ENCODE measurements at places on chromosomes 2 and 18.

GRCh38 chr2:101740555-101740964 is 43.1 kb downstream of the MAP4K4 start:
- no peaks in the 10 kb centered on the region for H3K27me3 ChIP-seq
- H3K4me3 ChIP-seq = no peak overlapping the region
- no peak overlapping the region for H3K27ac ChIP-seq
- H3K4me1 ChIP-seq = peaks cover 50% of the 10 kb centered on the region

- H3K27me3 ChIP-seq = no peaks in the 10 kb centered on the region
- no peak for DNase-seq
- H3K4me3 ChIP-seq = no peak overlapping the region
- no peak overlapping the region for H3K27ac ChIP-seq
- no peaks in the 10 kb centered on the region for H3K4me1 ChIP-seq
- H3K36me3 ChIP-seq = no peaks in the 10 kb centered on the region
These were observed 167.4 kb downstream of the SPAG16 start for GRCh38 chr2:213451542-213452239.

DNA sequence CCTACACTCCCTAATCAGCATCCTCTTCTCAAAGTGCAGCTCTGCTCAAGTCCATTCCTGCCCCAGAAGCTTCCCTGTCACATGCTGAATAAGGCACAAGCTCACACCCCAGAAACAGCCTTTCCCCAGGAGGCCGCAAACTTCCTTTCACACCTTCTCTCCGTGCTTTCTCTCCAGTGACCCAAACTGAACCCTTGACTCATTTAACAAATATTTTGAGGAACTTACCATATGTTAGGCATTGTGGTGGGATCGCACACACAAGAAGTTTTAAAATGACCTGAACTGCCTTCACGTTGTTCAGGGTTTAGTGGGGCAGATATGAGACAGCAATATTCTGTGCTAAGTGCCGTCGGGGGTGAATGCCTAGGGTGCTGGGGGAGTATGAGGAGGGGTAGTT is 161.3 kb downstream of the INSIG2 start:
- no peaks in the 10 kb centered on the region for H3K4me1 ChIP-seq
- H3K27me3 ChIP-seq = peaks cover 11% of the 10 kb centered on the region
- no peak overlapping the region for H3K27ac ChIP-seq
- DNase-seq = no peak

GRCh38 chr2:6640621-6641015 is 225.1 kb downstream of the CMPK2 start:
- no peaks in the 10 kb centered on the region for H3K36me3 ChIP-seq
- no peak for DNase-seq
- no peak overlapping the region for H3K4me3 ChIP-seq
- H3K27ac ChIP-seq = no peak overlapping the region
- H3K4me1 ChIP-seq = no peaks in the 10 kb centered on the region
